Left colon (tissue), 2 donors: ENCODE measurements at places on chromosomes 4 and X. TPM values are rescaled to one million over a fixed set of nuclear protein-coding genes. Genes with fewer than 3 reads are reported as not detected.

DNA sequence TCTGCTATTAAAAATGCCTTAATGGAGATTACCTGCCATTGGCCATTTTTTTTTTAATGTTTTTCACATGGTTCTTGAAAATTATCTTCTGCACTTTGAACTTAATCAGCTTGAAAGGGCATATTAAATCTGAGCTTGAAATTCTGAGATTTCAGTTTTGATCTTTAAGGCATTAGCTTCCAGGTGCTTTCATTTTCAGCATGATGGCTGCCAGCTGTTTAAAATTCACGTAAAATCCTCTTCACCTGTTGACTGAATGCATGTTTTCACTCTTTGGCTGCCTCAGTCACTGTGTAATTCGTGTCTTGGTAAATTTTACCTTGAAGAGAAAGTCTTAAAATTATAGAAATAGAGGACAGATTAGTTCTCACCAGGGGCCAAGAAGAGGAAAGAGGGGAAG is 39.6 kb downstream of the SMAD1 start:
- no peak for DNase-seq

DNA sequence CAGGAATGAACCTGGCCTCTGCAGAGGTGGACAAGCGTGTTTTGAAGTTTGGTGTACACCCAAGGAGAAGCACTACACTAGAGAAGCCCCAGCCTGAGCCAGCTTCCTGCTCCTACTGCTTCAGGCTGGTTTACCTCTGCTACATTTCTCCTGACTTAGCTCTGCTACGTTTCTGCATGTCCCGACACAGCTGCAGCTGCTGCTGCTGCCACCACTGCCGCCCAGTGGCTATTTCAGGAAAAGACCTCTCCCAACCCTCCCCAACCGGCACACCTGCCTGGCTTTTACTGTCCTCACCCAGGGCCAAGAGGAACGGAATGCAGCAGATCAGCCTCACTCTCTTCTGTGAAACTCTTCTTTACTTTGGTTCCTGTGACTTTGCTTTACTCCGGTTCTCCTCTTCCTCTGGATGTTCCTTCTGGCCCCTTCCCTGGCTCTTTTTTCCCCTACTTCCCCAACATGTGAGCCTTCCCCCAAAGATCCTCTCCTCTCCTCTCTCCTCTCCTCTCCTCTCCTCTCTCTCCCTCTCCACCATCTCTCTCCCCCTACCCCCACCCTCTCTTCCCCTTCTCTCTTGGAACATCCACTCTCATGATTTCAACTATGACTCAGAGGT is 3.1 kb upstream of the P2RY4 start:
- peak; percentile 58 for DNase-seq

DNA sequence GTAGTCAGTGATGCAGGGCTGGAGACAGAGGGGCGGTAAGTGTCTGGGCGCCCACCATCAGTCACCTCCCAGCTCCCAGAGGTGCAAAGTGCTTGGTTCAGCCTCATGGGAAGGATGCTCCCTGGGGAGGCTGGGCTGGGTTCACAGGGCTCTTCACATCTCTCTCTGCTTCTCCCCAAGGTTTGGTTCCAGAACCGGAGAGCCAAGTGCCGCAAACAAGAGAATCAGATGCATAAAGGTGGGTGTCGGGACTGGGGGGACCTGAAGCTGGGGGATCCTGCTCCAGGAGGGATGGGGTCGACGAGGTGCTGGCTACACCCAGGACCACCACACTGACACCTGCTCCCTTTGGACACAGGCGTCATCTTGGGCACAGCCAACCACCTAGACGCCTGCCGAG is 10.1 kb downstream of the SHOX start:
- DNase-seq: no peak

GRCh38 chrX:112851806-112852205 is 11.2 kb upstream of the AMOT start:
- no peak for DNase-seq

- DNase-seq: no peak
Observed at GRCh38 chrX:45849261-45849862, 648.7 kb upstream of the DIPK2B start.

DNA sequence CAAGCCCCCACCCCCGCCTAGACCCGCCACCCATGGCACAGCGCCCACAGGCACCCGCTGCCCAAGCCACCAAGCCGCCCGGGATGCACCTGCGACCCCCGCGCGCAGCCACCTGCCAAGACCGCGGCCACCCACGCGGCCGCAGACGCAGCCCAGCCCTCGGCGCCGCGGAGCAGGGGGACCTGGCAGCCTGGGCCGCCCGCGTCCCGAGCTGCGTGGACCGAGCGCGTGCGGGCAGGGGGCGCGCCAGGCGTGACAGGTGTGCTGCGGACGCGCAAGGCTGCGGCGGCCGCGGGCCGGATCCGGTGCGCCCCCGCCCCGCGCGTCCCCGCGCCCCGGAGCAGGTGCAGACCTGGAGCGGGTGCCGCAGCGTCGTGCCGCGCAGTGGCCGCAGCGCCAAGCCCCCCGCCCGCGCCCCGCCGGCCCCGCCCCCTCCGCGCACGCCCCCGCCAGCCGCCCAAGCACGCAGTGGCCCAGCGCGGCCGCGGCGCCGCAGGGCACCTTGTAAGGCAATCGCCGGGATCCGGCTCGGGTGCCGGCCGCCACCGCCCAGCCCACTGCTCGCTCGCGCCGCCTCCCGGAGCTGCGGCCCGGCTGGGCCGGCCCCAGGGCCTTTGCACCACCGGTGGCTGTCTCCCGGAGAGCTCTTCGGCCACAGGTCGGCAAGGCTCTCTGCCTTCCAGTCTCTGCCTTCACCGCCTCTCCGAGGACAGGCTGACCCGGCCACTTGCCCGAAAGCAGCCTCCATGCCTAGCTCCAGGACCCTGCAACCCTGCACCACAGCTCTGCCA is at the start of gene PNCK:
Gene PNCK (minus strand): TSS at position 386 of the 791 bp plus-strand sequence. CDS start 737 bp downstream, outside the sequence.
- no peak for DNase-seq

DNA sequence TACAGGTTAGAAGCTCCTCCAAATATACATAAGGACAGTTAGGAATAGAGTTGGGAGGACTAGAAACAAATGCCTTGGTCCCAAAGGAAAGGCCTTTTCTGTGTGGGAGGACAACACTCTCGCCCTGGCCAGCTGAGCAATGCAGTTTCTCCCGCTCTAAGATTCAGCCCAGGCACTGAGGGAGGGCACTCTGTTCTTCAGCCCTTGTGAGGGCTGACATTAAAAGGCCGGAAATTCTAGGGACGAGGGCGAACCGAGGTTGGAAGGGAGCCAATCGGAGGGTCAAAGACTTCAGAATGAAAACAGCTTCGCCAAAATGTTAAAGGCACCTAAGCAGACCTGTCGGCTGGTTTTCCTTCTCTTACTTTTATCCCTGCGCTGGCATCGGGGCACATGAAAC is 2.9 kb upstream of the PTCHD1 start:
- no peak for DNase-seq

DNA sequence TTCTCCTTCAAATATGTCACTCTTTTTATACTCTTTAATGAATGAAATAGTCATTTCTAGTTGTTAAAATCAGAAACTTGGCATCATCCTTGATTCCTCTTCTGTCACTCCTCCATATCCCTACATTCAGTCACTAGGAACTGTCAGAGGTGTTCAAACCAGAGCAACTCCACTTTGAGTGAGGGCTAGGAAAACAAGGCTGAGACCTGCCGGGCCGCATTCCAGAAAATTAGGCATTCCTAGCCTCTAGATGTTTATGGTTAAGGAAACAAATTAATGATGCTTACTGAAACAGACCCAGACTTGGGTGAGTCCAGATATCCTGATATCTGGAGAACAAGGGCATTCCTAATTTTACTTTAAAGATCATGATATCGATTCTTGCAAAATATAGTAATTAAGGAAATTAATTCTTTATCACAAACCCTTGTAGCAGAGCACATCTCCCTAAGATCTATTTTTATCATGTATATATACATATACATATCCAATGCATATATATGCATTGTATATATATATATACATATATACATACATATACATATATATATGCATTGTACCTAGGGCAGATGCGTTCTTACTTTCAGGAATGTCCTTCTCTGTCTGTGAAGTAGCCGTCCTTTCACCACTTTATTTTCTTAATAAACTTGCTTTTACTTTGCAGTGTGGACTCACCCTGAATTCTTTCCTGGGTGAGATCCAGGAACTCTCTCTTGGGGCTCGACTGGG is 98.4 kb upstream of the GC start:
- DNase-seq: no peak

- no peak for DNase-seq
Observed at GRCh38 chr4:176432811-176433540, 113.2 kb downstream of the SPCS3 start.

- DNase-seq: no peak
Observed at GRCh38 chr4:158869761-158870160, 100.9 kb downstream of the FNIP2 start.

- DNase-seq: no peak
Observed at GRCh38 chr4:76811604-76812412, 86.1 kb downstream of the SOWAHB start.

DNA sequence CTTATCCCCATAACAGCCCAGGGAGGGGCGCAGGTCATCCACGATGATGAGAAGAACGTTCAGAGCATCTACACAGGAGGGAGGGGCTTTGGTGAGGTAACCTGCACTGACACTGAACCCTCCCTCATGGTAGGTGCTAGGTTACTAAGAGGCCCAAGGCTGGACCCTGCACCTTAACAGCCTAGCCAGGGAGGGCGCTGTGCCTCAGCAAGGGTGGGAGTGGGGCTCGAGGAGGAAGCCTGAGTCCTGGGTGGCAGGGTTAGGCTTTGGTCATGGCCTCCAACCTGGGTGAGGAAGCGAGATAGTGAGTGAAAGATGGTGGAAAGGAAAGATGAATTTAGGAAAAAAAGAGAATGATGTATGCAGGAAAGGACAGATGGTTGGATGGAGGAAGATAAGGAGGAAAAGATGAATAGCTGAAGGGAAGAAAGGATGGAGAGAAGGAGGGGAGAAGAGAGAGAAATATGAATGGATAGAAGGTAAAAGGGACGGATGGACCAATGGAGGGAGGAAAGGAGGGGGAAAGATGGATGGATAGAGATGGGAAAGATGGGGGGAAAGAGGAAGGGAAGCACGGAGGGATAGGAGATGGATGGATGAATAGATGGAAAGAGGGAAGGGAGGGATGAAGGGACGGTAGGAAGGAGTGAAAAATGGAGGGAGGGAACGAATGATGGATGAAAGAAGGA is 736 bp downstream of the IDS start:
- DNase-seq: no peak

GRCh38 chrX:444305-444704 is 57.6 kb upstream of the PPP2R3B start:
- no peak for DNase-seq

The LRIT3 gene
- not detected for total RNA-seq

The VCX3A gene
- not detected for total RNA-seq

The CORIN gene
- 1.5 TPM for total RNA-seq

The CYTL1 gene
- total RNA-seq: 0.52 TPM

The HSFX4 gene
- total RNA-seq: not detected

The FNIP2 gene
- 69.0 TPM for total RNA-seq
